Activated CD8-positive, alpha-beta memory T cell treated with anti-CD3 and anti-CD28 coated beads, Interleukin-2, amount 10 ng/mL, durations not matched to agents 7 days and 5 days (primary cell): ENCODE measurements at places on chromosomes 1 and 21. TPM values are rescaled to one million over a fixed set of nuclear protein-coding genes. Genes with fewer than 3 reads are reported as not detected.

DNA sequence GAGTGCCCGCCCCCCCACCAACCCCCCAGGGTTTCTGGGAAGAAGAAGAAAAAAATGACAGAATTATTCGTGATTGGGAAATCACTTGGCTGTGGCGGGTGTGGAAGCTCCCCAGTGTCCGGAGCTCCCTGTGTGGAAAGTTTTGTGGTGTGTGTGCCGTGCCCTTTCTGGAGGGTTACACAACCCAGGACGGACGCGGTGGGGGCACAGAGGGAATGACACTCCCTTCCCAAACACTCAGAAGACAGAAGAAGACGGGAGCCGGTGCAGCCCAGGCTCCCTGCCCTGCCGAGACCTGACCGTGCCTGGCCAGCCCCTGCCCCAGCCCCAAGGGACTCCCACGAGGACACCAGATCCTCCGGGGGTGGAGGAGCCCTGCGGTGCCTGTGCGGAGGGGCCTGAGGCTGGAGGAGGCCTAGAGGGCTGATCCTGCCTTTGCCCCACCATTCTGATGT, 33.0 kb upstream of the ADARB1 start:
- H3K4me1 ChIP-seq, result no peaks in the 10 kb centered on the region
- no peak for DNase-seq
- peaks cover 2% of the 10 kb centered on the region for H3K36me3 ChIP-seq
- H3K27me3 ChIP-seq, result peaks cover 24% of the 10 kb centered on the region
- no peak overlapping the region for H3K27ac ChIP-seq

DNA sequence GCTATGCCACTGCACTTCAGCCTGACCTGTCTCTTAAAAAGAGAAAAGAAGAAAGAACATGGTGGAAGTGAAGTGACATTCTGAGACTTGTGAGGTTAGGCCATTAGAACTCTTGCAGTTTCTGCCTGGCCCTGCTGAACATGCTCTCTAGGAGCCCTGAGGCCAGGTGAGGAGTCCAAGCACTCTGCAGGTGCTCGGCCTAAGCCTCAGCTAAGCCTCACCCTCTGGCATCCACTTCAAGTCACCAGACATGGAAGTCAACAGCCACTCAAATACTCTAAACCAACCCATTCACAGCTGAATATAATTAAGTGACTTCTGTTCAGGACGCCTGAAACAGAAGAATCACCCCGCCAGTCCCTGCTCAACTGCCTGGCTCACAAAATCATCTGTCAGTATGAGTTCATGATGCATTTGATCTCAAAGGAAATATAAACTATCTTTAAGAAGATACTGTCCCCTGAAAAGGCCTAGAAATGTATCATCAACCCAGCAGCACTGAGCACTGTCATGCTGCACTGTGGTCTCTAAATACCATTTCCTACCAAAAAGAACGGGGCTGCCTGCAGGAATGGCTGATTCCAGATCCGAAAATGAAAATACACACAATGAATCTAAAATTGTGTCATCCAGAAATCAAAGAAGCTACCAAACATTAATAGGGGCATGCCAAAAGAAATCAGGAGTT, 118.8 kb downstream of the PSMG1 start:
- H3K27me3 ChIP-seq, result peaks cover 4% of the 10 kb centered on the region
- no peak for DNase-seq
- no peak overlapping the region for H3K4me3 ChIP-seq
- no peak overlapping the region for H3K27ac ChIP-seq
- no peaks in the 10 kb centered on the region for H3K4me1 ChIP-seq

DNA sequence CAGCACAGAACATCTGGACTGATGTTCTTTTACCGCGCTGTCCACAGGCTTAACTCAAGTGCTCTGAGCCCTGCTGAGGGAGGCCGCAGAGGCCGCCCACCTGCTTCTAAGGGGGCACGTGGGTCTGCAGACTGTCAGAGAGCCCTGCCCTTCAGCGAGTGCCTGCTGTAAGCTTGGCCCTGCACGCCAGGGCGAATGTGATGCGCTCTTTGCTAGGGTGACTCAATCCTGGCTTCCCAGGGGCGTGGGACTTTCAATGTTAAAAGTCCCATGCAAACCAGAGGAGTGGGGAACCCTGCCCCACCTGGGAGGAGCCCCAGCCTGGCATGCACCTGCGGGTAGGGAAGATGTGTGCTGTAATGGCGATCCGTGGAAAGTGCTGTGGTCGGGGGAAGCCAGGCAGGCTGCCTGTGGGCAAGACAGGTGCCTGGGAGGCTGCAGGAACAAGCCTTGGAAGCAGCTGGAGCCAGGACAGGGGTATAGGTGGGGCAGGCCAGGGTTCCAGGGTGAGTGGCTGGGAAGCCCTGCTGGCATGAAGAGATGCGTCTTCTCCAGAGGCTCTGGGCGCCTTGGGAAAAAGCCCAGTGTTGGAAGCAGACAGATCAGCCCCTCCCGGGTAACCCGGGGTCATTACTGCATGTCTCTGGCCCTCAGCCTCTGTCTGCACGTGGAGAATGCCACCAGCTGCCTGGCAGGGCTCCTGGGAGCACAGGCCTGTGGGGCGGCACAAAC, 594 bp upstream of the PANK4 start:
- peaks cover 39% of the 10 kb centered on the region for H3K4me1 ChIP-seq
- DNase-seq, result peak; percentile 77
- H3K27ac ChIP-seq, result no peak overlapping the region
- peaks cover 15% of the 10 kb centered on the region for H3K27me3 ChIP-seq

GRCh38 chr1:19479351-19480120, 5.8 kb downstream of the CAPZB start:
- peak overlapping the region; percentile 95 for H3K27ac ChIP-seq
- H3K4me3 ChIP-seq, result no peak overlapping the region
- no peak for DNase-seq
- H3K4me1 ChIP-seq, result peaks cover 92% of the 10 kb centered on the region

The LPAR3 gene
- total RNA-seq, result 0.47 TPM

DNA sequence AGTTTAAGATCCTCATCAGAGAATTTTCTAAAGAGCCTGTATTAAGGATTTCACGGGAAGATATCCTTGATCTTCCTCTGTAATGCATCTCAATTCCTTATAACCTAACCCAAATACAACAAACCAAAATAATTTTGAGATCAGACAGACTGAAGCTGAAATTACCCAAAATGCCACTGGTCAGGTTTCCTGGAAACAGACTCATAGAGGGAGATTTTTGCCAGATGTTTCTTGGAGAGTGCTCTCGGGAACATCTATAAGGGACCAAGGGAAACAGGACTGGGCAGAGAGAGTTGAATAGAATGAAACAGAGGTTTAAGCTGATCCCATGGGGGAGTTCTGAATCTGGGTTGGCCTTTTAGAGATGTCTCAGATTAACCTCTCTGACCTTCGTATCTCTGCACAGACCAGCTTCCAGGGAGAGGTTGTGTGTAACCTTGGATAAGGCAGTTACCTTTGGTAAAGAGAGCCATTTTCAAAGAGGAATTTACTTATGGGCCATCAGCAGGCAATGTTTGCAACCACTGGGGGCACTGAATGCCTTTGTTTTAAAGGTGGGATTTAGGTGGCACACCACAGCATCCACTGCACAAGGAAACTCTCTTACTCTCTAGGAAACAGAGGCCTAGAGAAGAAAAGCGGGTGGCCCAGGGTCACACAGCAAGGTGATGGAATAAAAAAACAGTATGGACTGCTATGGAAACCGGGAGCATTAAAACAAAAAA, 130.8 kb upstream of the SGIP1 start:
- DNase-seq, result no peak
- no peak overlapping the region for H3K27ac ChIP-seq
- no peak overlapping the region for H3K4me3 ChIP-seq
- peaks cover 4% of the 10 kb centered on the region for H3K36me3 ChIP-seq
- H3K4me1 ChIP-seq, result peaks cover 34% of the 10 kb centered on the region

GRCh38 chr1:66445492-66446181, 88.3 kb upstream of the SGIP1 start:
- H3K27me3 ChIP-seq, result peaks cover 21% of the 10 kb centered on the region
- peak overlapping the region; percentile 98 for H3K27ac ChIP-seq
- H3K36me3 ChIP-seq, result peaks cover 2% of the 10 kb centered on the region
- DNase-seq, result peak; percentile 85

DNA sequence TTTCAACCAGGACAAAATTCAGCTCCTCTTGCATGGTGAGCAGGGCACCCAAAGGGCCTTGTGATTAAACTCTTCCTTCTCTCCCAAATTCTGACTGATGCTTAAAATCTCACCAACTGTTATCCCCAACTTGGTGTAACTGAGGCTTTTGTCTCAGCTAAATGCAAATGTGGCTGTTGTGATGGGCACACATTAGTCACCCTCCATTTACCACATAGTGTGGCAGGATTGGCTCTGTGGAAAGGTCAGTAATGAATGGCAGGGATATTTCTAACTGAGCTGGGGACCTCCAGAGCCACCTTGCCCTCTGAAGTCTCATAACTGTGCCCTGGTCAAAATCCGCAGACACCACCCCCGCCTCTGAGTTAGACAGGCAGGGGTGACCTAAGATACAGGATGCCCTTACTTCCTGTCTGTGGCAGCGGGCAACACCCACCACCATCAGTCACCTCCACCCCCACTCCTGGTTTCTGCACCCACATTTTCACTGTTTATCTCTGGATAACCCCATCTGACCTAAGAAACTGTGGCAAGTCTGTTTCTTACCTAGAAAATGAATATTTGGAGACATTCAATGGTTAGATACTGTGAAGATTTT, 25.4 kb upstream of the RGS16 start:
- DNase-seq, result peak; percentile 74
- peaks cover 52% of the 10 kb centered on the region for H3K27me3 ChIP-seq
- H3K4me1 ChIP-seq, result peaks cover 53% of the 10 kb centered on the region
- no peaks in the 10 kb centered on the region for H3K36me3 ChIP-seq

DNA sequence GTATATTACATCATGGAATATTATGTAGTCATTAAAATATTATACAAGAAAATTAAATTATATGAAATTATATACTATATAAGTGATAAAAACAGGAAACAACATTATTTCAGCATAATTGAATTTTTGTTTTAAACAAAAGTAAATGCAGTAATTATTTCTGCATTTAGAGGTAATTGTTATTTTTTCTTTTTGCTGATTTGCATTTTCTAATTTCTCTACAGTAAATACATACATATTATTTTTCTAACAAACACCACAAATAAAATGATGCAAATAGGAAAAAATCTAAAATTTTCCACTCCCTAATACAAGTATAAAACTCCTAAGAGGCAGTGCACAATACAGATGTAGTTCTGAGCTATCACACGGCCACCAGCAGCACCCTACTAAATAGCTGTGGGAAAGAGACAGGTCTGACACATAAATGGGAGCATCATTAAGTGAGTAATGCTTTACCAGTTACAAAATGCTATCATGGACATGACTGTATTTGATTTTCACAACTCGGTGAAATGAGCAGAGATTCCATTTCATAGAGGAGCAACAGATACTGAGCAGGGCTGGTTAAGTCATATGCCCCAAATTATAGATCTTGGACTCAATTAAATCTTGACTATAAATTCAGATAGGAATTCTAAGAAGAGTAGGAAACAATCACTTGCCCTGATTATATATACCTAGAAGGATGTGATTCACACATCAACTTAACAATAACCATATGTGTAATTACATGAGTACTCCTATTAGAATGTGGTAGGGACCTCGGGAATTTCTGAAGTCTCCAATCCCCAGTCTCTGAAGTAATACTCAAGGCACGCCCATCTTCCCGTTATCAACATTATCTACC, 49.0 kb downstream of the NRIP1 start:
- H3K36me3 ChIP-seq, result no peaks in the 10 kb centered on the region
- DNase-seq, result no peak
- H3K4me3 ChIP-seq, result no peak overlapping the region
- no peak overlapping the region for H3K27ac ChIP-seq

DNA sequence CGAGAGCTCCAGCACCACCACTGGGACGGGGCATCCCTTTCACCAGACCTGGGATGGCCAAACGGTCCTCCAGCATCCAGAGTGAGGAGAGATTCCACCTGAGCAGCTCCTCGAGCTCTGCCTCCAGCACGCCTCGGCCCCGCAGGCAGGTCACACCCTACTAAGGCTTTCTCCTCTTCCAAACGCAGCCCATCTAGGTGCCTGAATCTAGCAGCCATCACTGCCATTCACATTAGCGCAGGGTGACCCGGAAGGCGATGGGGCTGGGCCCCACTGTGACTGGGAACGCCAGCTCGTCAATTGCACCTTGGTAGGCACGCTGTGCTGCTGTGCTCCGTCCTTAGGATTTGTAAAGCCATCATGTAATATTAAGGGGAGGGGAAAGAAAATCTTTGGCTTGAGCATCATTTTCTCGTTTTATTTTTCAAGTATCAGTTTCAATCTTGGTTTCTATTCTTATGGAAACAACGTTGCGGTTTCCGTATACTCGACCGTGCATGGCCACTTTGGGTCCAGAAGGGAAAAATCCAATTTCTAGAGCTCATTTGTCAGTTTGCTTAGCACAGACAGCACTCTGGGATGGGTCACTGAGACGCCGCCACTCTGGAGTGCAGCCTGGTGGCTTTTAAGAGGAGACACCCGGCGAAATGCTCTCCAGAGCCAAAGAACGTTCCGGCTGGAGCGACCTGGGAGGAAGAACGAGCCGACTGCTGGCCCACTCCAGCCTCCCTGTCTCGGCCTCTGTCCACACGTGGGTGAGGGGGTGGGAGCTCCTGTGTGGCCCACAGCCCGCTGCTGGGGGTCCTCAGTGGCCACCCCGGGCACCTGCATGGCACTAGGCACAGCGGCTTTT, 173.6 kb downstream of the PRDM16 start:
- DNase-seq, result no peak
- H3K4me3 ChIP-seq, result no peak overlapping the region
- H3K27me3 ChIP-seq, result peaks cover 5% of the 10 kb centered on the region
- no peaks in the 10 kb centered on the region for H3K4me1 ChIP-seq

- no peaks in the 10 kb centered on the region for H3K36me3 ChIP-seq
- H3K4me1 ChIP-seq, result peaks cover 2% of the 10 kb centered on the region
- H3K4me3 ChIP-seq, result no peak overlapping the region
- no peak for DNase-seq
Observed at GRCh38 chr1:225361176-225361575, 66.7 kb downstream of the LBR start.

The RAB3B gene
- 0.05 TPM for total RNA-seq

GRCh38 chr1:25904943-25905679, 1.1 kb downstream of the STMN1 start:
- H3K4me1 ChIP-seq, result peaks cover 48% of the 10 kb centered on the region
- peak; percentile 99 for DNase-seq
- peaks cover 42% of the 10 kb centered on the region for H3K36me3 ChIP-seq
- peak overlapping the region; percentile 98 for H3K4me3 ChIP-seq
- H3K27me3 ChIP-seq, result peaks cover 18% of the 10 kb centered on the region

The FOXJ3 gene
- 41.9 TPM for total RNA-seq

DNA sequence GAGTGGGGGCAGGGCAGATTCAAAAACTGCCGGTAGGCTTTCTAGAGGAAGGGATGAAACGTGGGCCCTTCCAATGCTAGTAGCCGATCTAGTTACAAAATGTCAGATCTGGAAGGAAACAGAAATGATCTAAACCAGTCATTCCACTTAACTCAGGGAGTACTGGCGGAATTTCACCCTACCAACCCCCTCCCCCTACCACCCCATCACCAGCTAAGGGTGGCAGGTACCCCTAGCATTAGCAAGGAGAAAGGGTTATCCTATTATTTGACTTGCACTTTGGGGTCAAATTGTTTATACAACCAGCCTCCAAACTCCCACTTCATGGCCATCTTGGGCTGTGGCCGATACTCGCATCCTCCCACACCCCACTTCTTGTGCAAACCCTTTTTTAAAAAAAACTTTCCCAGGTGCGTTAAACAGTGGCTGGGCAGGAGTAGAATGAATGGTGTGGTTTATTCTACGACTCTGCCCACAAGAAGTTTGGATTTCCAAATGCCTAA, 644 bp upstream of the MRPL24 start:
- H3K27ac ChIP-seq, result peak overlapping the region; percentile 96
- H3K36me3 ChIP-seq, result peaks cover 36% of the 10 kb centered on the region
- no peak for DNase-seq
- H3K4me3 ChIP-seq, result peak overlapping the region; percentile 95
- no peaks in the 10 kb centered on the region for H3K27me3 ChIP-seq

The LMOD1 gene
- not detected for total RNA-seq
